ENCODE measurements at places on chromosomes 7 and 10.

DNA sequence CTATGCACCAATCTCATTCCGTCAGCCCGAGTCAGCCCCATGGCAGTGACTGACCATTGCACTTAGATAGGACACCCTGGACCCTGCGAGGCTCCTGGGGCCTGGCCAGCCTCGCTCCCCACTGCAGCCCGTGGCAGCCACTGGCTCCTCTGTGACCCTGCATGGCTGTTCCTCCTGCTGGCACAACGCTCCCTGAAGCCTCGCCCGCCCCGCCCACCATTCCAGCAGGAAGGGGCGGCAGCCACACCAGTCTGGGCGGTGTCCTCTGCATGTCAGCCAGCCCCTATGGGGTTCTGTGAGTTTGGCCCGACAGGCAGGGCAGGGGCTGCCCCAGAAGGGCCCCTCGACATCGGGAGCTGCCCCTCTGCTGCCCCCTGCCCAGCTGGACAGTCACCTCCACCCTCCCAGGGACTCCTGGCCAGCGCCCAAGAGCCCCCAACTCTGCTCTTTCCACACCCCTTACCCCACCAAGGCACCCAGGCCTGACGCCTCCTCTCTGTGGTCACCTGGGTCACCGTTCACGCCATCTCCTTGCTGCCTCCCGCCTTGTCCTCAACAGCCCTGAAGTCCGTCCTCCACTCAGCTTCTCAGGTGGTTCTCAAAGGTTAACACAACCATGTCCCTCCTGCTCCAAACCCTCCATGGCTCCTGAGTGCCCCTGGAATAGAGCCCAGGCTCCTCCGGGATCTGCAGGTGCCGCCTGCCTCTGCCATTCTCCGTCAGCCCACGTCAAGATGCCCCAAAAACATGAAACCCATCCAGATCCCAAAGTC is 103.5 kb downstream of the MICALL2 start:
- DNase-seq = no peak

- no peak for DNase-seq
These were observed 247.8 kb downstream of the SEMA3A start for GRCh38 chr7:83946801-83947200.

GRCh38 chr10:30991647-30992011 is 40.0 kb downstream of the ZNF438 start:
- DNase-seq = no peak

GRCh38 chr7:118839515-118839914 is 615.0 kb downstream of the ANKRD7 start:
- DNase-seq = no peak

DNA sequence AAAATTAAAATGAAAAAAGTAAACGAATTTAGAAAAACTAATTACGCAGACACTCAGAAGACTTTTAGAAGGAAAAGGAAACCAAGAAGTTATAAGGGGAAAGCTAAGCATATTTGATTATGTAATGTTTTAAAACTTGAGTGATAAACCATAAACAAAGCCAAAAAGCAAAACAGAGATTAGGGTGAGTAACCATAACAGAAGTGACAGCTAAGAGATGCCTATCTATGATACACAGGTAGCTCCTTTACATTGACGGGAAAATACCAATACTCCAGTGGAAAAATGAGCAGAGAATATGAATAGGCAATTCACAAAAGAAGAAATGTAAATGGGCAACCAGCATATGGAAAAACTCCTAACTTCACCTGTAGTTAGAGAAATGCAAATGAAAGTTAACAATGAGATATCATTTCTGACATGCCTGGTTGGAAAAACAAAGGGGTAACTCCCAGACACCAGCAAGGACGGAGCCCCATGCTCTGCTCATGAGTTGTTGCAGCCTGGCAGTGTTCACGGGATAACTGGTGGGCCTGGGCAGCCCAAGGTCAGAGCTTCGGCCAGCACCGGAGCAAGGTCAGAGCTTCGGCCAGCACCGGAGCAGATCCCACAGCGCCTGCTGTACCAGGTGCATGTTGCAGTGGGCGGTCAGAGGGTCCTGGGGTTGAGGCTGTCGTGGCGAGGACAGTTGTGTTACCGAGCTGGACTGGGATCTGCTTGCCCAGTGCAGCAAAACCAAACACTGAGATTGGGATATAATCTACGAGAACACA is 58.9 kb downstream of the ALOX5 start:
- no peak for DNase-seq

GRCh38 chr7:6254866-6255265 is 17.6 kb downstream of the CYTH3 start:
- no peak for DNase-seq

DNA sequence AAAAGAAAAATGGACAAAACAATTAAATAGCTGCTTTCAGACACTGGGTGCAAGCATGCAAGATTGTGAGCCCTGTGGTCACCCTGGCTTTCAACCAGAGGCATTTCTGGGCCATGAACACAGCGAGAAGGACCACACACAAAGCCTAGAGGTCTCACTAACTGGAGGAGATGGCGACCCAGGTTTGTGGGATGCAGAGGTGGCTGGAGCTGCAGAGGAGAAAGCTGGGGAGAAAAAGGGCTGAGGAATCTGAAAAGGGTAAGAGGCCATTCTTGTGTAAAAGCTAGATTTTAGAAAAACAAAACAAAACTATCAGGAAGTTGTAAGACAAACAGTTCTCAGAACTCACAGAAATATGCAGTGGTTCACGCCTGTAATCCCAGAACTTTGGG is 30.1 kb upstream of the PTPRN2 start:
- no peak for DNase-seq

- no peak for DNase-seq
These were observed 123.9 kb downstream of the ADAM12 start for GRCh38 chr10:126264102-126265018.

DNA sequence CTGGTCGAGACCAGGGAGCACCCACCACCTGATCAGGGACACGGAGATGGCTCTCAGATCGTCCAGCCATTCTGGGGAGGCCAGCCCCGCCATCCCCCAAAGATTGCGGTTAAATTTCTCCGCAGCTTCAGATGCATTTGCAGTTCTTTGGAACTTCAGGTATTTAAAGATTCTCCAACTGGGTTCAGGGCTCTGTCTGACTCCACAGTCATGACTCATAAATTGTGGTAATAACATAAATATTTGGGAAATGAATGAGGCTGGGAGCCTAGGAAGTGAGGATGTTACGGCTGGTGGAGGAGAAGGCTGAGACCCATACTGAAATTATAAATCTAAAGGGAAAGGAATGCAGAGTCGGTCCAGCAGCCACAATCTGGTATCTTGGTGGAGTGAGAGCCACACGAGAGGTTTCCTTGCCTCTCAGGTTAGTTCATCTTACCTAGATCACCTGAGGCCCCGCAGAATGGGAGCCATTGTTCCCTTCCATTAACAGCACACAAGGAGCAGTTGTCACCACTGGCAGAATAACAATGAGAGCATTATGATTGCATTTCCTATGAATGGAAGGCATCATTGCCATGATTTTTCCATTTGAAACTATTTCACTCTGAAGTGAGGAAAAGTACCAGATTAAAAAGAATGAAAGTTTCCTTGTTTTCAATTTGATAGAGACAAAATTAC is 26.7 kb upstream of the DNAJB6 start:
- DNase-seq = no peak

GRCh38 chr10:5466451-5467206 is 32.7 kb downstream of the CALML5 start:
- DNase-seq = no peak

GRCh38 chr10:6171881-6172695 is 30.6 kb upstream of the PFKFB3 start:
- no peak for DNase-seq

DNA sequence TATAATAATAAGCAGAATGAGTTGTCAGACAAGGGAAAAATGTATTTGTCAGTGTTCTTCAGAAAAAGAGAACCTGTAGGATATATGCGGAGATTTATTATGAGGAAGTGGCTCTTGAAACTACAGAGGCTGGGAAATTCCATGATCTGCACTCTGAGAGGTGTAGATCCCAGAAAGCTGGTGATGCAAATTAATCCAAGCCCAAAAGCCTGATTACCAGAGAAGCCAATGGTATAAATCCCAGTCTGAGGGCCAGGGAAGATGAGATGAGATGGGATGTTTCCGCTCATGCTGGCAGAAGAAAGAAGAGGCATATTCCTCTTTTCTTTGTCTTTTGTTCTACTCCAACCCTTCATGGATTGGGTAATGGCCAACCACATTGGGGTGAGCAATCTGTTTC is 732.8 kb upstream of the IGFBP3 start:
- DNase-seq = no peak

DNA sequence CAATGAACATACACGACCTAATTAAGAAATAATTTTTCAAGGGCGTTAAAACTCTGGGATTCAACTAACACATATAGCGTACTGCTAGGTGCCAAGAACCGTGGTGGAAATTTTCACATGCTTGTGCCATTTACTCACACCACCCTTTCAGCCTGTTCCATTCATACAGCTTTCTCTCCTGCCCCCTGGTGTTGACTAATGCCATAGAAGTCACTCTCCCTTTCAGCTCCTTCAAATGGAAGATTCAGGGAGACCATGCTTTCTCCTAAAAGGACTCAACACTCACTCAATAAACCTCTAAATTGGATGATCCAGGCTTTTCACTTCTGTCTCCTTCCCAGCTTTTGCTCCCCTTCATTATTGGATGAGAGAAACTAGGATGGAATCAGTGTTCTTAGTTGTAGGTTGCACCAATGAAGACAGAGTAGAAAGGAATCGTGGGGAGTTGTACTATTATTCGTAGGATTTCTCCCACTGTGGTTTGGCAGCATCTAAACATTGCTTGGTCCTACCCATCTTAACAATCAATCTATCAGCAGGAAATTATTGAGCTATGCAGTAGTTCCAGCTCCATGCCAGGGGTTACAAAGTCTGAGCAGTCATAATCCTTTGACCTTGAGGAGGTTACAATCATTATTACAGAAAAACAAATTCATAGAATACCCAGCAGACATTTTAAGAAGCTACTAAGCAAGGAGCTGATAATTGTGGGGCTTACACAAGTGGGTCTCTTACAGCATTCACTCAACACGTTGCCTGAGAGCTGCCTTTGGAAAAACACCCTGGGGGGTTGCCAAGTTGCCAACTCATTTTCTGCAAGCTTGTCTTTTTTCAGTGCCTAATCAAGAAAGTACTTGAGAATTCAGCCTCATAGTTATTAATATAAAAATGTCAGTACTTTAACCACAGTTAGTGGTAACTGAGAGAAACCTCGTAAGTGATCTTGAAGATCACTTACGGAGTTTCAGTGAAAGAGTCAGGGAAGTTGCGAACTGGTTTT is 2.8 kb upstream of the PPP1R3C start:
- no peak for DNase-seq

GRCh38 chr7:104963378-104963990 is 50.5 kb upstream of the KMT2E start:
- no peak for DNase-seq

DNA sequence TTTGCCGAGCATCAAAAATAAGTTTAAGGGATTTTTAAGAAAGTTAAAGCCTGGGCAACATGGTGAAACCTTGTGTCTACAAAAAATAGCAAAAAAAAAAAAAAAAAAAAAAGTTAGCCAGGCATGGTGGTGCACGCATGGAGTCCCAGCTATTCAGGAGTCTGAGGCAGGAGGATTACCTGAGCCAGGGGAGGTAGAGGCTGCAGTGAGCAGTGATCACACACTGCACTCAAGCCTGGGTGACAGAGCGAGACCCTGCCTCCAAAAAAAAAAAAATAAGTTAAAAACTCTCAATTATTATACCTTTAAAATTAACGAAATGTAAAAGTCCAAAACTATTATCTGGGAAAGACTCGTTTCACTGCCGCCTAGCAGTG is 35.0 kb upstream of the DAGLB start:
- no peak for DNase-seq

- DNase-seq = no peak
These were observed 999 bp downstream of the SFTPD start for GRCh38 chr10:79947787-79948424.

DNA sequence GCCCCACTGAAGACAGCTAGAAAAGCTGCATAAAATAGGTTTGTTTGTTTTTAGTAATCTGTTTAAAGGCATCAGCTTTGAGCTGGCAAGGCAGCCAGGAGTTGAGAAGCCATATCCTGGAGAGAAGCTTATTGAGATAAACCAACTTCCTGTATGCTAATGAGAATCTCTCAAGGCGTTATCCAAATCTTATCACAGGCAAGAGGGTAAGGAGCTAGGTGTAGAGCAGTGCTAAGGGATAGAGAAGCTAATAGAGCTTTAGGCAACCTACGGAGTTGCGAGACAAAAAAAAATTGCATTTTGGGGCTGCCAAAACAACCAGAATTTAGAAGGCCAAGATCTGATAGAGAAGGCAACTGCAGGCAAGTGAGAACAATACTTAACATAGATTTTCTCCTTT is 641.6 kb downstream of the SH2D4B start:
- DNase-seq = no peak

DNA sequence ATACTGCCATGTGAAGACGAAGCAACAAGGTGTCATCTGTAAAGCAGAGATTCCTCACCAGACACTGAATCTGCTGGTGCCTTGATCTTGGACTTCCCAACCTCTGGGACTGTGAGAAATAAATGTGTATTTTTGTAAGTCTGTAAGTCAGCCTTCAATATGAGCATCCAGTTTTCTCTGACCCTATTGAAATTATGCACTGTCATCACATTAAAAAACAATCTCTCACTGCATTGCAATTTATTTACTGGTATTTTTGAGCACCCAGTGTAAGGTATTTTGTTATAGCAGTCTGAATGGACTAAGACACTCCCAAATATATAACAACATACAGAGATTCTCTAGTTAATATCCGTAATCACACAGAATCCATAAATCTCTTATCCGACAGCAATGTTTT is 77.5 kb upstream of the CDK6 start:
- no peak for DNase-seq

DNA sequence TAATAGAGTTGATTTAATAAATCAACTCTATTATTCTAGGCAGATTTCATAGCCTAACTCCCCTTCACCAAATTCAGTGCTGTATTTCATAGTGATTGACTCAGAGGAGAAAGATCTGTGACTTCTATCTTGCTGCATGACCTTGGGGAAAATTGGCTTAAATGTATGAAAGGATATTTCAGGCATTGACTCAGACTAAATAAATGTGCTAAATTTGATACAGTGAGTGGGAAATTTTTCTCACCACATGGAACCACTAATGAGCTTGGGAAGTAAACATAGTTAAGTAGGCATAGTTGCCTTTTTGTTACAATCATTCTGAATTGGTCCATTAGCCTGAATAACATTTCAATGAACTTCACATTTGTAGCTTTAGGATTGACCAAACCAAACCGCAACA is 89.0 kb upstream of the PRPS1L1 start:
- DNase-seq = no peak

GRCh38 chr7:45150199-45150598 is 7.4 kb upstream of the RAMP3 start:
- no peak for DNase-seq

Measured in stimulated activated CD8-positive, alpha-beta memory T cell treated with anti-CD3 and anti-CD28 coated beads, Interleukin-15, amount 100 ng/mL, for 1 hour (primary cell).